ENCODE measurements at places on chromosomes 7 and 10. TPM values are rescaled to one million over a fixed set of nuclear protein-coding genes. Genes with fewer than 3 reads are reported as not detected.

The POM121C gene
- total RNA-seq, result 35.5 TPM

The ANKRD7 gene
- not detected for total RNA-seq

The ZNF107 gene
- total RNA-seq, result 2.6 TPM

The COL28A1 gene
- 0.56 TPM for total RNA-seq

The ODAD2 gene
- total RNA-seq, result not detected

The C7orf33 gene
- total RNA-seq, result not detected

The PDZD7 gene
- 1.2 TPM for total RNA-seq

The KLF14 gene
- not detected for total RNA-seq

The KLF6 gene
- total RNA-seq, result 71.9 TPM

The FAM20C gene
- 38.0 TPM for total RNA-seq

The CALCR gene
- total RNA-seq, result not detected

The IFIT1B gene
- total RNA-seq, result not detected

The TACR2 gene
- total RNA-seq, result not detected

The PLPP4 gene
- not detected for total RNA-seq

The FEZF1 gene
- not detected for total RNA-seq

The BBS9 gene
- 2.7 TPM for total RNA-seq

The GPR26 gene
- not detected for total RNA-seq

The AKR1C3 gene
- 1,175 TPM for total RNA-seq

The TMEM130 gene
- 0.52 TPM for total RNA-seq

All from A549 treated with ZK216348 at 1 μM for 4 hours (cell line).